ENCODE measurements at places on chromosomes 3 and 15.

DNA sequence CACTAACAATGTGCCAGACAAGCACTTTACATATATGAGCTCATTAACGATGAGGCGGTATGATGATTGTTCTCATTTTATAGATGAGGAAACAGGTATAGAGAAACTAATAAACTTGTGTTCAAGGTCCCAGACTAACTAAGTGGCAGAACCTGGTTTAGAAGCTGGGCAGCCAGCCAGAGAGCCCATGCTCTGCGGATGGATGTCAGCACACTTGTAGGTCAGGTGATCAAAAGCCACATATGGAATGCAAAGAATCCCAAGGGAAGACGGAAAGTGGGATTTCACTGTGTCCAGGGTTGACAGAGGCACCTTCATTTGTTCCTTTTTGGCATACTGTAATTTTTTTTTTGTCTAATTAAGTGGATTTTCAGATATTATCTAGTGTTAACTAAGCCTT lies 103.7 kb downstream of the EFL1 start:
- no peak for DNase-seq

DNA sequence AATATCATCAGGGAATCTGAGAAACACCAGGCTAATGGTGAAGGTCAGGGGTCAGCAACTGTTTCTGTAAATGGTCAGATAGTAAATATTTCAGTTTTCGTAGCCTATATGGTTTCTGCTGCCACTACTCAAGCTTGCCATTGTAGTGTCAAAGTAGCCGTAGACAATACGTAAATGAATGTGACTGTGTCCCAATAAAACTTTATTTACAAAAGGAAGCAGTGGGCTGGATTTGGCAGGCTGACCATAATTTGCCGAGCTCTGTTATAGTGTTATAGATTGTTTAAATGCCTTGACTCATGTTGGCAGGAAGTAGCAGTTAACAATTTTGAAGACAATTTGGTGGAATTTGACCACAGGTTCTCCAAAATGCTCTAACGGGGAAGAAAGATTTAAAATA lies 548.2 kb downstream of the FOXP1 start:
- no peak for DNase-seq

GRCh38 chr15:93358166-93359059 lies 269.4 kb upstream of the RGMA start:
- no peak for DNase-seq

DNA sequence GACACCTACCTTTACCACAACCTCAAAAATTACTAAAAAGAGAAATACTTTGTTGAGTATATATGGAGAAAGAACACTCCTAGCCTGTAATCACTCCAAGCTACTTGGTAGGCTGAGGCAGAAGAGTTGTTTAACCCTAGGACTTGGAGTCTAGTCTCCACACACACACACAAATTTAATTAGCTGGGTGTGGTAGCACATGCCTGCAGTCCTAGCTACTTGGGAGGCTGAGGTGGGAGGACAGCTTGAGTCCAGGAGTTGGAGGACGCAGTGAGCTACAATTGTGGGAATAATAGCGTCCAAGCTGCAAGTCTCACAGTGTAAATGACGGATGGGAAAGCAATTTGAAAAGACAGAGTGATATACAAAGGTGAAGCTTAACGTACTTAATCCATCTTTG lies 50.5 kb downstream of the LDHAL6B start:
- DNase-seq = no peak

GRCh38 chr15:74460298-74460697 lies 662 bp downstream of the UBL7 start:
- no peak for DNase-seq

DNA sequence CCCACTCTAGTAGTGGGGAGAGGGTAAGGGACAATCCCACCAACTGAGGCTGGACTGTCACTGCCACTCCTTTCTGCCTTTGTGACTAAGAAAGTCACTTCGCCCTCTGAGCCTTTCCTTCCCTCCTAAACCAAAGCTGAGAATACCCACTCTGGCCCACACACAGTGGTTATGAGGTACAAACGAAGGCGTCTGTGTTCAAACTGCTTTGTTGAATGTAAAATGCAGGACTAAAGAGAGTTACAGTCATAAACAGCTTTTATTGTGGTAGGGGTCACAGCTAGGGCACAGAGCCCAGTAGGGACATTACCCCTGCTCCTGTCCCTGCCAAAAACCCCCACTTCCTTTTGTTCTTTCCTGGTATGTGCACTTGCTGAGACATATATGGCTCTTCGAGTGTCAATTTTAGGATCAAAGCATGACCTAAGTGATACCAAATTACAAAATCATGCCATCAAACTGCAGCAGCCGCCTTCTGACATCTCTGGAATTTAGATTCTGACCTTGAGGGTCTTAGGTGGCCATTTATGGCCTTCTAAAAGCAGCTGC lies 45.1 kb downstream of the CTDSPL start:
- DNase-seq = no peak

DNA sequence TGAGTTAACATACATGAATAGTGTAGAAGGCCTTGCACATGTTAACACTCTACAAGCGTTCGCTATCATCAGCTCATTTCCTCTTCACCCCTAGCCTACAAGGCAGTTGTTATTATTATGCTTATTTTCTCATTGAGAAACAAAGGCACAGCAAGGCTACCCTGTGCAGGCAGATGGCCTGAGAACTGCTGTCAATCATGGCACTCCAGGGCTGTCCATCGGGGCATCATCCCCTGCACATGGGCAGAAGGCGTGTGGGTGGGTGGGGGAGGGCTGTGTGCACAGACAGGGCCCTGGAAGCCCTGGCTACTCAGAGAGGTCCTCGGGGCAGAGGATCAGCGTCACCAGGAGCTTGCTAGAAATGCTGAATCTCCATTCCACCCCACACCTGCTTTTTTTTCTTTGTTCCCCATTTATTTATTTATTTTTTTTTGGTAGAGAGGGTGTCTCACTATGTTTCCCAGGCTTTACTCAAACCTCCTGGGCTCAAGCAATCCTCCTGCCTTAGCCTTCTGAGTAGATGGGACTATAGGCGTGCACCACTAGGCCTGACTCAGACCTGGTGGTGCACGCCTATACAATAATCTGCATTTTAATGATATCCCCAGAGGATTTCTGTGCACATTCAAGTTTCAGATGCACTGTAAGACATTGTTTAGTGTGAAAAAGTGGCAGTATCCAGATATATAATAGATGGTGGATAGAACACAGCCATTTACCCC lies 9.6 kb upstream of the ZXDC start:
- DNase-seq = no peak

GRCh38 chr3:113948015-113948917 lies 453 bp downstream of the ZDHHC23 start:
- DNase-seq = no peak
